ENCODE measurements at places on chromosomes 2 and 18. TPM values are rescaled to one million over a fixed set of nuclear protein-coding genes. Genes with fewer than 3 reads are reported as not detected.

Gene ACTG2
- 0.14 TPM for total RNA-seq

Gene ALLC
- total RNA-seq = not detected

Gene PIEZO2
- not detected for total RNA-seq

Gene FOXI3
- total RNA-seq = not detected

Gene RNF152
- 0.28 TPM for total RNA-seq

Gene LYPD6B
- not detected for total RNA-seq

Gene PFN4
- 0.30 TPM for total RNA-seq

Gene GALR1
- total RNA-seq = not detected

DNA sequence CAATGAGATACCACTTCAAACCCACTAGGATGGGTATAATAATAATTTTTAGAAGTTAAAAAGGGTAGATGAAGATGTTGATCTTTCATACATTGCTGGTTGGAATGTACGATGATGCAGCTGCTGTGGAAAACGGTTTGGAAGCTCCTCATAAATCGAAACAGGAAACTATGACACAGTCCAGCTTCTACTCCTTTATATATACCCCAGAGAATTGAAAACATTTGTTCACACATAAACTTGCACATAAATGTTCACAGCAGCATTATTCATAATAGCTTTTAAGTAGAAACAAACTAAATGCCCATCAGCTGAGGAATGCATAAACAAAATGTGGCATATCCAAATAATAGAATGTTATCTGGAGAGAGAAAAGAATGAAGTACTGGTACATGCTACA lies 95.0 kb downstream of the STRADB start:
- DNase-seq = no peak

DNA sequence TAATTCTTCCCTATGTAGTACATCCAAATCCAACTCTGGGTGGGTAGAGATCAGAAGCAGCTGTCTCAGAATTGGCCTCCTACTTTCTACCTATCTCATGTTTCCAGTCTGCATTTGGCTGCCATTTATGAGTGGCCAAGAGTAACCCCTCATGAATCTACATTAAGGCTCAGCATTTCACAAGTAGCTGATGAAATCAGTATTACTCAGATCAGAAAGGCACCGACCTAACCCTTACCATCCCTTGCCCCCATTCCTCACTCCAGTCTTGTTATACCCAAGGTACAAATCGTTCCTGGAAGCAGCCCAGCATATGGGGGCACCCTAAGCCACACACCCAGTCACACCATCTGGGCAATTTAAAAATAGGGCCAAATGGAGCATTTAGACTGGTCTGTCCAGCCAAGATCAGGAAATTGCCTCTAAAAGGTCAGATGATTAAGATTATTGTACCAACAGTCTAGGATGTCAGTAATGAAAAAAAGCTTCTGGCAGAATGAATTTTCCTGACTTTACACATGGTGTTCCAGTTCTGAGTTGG lies 37.1 kb downstream of the CD28 start:
- no peak for DNase-seq

DNA sequence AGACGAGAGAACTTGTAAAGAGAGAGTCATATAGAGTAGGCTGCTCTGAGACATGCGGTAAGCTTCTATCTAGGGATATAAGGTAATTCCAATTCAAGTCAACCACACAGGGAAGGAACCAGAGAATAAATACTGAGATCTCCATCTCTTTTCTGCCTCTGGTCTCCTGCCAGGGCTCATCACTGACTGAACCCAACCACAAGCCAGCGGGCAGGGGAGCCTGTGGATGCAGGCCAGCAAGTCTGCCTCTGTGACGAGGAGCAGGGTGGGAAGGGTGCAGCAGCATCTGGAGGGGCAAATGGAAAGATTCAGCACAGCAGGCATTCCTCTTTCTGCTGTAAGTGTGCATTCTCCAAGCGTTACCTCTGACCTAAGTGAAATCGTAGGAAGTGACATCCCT lies 82.2 kb downstream of the ICOS start:
- no peak for DNase-seq

DNA sequence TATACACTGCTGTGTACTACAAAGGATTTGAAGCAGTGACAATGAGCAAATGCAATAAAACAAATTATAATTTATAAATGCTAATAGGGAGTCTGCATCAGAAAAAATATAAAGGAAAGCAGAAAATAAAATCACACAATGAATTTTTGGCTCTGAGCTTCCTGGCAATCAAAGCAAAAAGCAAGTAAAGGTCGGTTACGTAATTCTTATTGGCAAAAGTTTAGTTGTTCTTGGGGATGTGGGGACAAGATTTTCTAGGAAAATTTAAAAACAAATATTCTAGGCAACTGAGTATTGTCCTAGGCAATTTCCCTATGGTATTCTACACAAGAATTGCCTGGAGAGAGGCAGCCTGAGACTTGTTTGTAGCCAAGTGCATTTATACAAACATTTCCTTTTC lies 1.8 kb downstream of the ORC2 start:
- no peak for DNase-seq

- DNase-seq = no peak
Measured at GRCh38 chr2:237345891-237346640, 67.9 kb downstream of the COL6A3 start.

GRCh38 chr2:178101321-178102079 lies 10.7 kb upstream of the RBM45 start:
- no peak for DNase-seq

DNA sequence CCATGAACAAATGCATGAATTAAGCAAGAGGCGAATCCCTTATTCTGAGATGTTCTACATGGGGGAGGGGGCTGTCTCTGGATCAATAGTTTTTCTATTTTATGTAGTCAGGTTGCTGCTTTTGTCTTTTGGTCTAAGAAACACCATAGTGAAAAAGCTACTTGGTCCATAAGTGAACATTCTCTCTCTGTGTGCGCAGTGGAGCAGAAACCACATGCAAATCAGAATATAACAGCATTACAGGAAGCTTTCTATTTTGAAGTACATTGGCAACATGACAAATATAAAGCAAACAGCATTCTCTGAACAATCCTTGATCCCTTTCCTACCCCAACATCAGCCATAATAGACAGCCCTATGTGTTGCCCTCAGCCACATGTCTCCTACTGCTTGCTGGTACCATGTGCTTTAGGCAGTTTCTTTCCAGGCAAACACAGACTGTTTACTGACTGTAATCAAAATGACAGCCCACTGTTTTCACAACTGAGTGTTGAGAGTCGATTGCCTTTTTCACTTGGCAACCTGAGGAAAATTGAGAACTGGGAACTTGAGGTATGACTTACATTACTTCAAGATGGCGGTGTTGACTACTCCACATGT lies 10.6 kb downstream of the SCN3A start:
- no peak for DNase-seq

- DNase-seq = no peak
Measured at GRCh38 chr2:214560618-214561190, 149.8 kb downstream of the VWC2L start.

- no peak for DNase-seq
Measured at GRCh38 chr2:182852801-182853200, 13.6 kb downstream of the FRZB start.

GRCh38 chr18:4134700-4135099 lies 320.4 kb downstream of the DLGAP1 start:
- DNase-seq = no peak

DNA sequence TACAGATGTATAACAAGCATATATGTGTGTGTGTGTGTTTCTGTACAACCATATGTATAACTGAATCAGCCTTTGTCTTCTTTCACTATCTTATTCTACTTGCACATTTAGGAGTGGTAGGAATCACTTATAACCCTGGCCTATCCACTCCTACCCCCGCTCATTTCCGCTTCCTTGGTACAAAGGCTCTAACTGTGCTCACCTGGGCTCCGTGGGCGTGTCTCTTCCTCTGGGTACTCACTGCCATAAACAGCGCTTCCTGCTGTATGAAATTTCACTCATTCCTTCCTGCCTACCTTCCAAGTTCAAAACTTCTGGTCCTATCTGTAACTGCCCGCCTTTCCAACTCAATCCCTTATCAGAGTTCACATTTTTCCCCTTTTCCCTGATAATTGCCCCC lies 815.5 kb downstream of the EPHA4 start:
- no peak for DNase-seq

- no peak for DNase-seq
Measured at GRCh38 chr2:10229462-10230099, 73.1 kb upstream of the HPCAL1 start.

DNA sequence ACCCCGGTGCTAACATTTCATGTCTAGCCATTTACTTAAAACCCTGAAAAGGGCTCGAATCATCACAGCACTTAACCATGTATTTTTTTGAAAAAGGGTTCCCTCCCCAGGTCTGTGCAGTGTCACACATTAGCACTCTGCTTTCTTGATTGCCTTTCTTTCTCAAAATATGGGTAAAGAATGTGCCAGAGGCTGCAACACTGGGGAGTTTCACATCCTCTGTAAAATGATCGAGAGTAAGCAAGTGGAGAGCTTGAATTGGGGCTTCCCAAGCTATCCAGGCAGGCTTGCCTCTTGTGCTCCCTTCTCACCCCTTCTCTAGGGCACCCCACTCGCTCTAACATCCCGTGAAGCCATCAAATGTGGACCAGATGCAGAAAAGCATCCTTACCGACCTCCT lies 177.0 kb upstream of the CCDC68 start:
- DNase-seq = no peak

DNA sequence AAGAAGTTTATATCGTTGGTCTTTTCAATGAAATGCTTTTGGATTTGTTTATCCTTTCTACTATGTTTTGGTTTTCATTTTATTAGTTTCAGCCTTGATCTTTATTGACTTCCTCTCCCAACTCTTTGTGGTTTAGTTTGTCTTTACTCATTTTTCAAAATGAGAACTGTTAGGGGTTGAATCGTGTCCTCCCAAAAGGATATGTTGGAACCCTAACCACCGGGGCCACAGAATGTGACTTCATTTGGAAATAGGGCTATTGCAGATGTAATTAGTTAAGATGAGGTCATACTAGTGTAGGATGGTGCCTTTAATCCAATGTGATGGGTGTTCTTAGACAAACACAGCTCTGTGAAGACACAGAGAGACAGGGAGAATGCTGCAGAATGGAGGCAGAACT lies 60.4 kb upstream of the IL1R2 start:
- DNase-seq = peak; percentile 34

GRCh38 chr2:109313343-109313742 lies 184.3 kb downstream of the SH3RF3 start:
- no peak for DNase-seq

DNA sequence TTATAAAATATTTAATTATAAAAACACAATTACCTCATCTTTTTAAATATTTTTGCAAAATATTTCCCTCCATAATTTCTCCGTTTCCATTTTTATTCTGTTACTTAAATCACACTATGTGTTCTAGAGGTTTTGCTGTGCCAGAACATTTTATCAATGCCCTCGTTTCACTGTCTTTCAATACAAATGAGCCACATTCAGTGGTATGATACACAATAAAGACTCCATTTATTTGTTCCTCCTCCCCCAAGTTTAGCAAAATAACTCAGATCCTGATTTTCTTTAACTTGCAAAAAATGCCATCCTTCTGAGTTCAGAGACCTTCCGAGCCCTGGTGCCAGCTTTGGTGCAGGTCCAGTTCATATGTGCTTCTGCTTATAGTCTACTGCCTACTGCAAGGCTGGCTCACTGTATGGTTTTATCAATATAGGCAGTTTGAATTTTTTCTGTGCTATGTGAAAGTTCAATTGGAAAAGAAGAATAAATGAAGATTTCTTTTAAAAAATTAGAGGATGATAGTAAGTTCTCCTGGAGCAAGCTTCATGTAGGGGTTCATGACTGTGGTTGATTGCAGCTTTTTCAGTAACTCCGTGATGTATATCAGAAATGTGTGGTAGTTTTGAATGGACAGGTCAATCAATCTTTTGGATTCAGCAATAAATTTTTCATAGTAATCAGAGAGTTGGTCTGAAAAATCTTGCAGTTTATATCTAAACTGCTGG lies 42.5 kb downstream of the APOB start:
- DNase-seq = no peak

DNA sequence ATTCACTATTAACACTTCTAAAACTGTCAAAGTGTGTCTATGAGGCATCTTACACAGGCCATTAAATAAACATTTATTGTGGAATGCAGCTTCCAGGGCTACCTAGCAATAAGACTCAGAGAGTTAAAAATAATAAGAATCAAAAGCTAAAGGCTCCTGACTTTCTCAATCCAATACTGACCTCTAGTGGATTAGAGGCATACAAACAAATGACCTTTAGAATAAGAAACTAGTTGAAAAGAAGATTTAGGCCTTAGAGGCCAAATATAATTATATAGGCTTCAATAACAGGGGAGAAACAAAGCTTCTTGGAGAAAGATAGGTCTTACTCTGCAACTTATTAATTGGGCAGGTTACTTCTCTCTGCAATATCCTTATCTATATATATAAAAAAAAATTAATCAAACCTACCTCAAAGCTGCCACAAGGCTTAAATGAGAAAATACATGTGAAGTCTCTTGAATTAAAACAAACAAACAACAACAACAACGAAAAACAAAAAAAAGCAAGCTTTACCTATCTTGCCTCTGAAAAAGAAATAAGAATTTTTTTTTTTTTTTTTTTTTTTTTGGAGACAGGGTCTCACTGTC lies 246.1 kb downstream of the EXOC6B start:
- no peak for DNase-seq

All from activated CD4-positive, alpha-beta T cell treated with anti-CD3 and anti-CD28 coated beads for 36 hours (primary cell).